ELF-1 (cell line): ENCODE measurements at places on chromosomes 16 and 17.
A peak's percentile ranks its signal among the peaks of the same experiment; 100 is the strongest.

DNA sequence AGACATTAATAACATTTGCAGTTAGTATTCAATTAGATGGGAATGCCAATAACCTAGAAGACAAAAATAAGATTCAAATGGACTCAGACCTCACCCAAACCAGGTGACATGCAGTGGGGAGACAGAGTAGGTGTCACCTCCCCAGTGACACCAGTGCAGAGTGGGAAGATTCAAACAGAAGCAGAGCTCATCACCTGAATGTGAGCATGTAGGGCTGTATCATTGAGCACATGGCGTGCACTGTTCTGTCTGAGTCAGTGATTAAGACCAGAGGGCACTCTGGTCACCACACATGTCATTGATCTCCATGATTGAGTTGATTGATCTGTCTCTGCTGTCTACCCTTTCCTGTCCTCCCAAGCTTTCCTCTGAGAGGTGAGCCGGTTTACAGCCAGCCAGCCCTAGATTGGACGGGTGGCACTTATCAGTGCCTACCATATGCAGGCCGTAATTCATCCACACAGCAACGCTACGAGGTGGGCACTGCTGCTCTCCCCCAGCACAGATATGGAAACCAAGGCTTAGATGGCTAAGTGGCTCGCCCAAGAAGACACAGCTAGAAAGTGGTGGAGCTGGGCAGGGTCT is 34.0 kb downstream of the RHBDL3 start:
- no peak for DNase-seq

GRCh38 chr16:64545768-64546167 is 576.1 kb downstream of the CDH11 start:
- no peak for DNase-seq

- no peak for DNase-seq
Observed at GRCh38 chr17:64126918-64127317, 3.0 kb downstream of the ERN1 start.

GRCh38 chr17:41184480-41184961 is at the start of gene KRTAP4-1:
KRTAP4-1 (minus strand) TSS chr17:41184911; CDS start chr17:41184854, 57 bp downstream.
- no peak for DNase-seq

GRCh38 chr16:65617421-65617820 is 495.6 kb upstream of the CDH11 start:
- DNase-seq = no peak

DNA sequence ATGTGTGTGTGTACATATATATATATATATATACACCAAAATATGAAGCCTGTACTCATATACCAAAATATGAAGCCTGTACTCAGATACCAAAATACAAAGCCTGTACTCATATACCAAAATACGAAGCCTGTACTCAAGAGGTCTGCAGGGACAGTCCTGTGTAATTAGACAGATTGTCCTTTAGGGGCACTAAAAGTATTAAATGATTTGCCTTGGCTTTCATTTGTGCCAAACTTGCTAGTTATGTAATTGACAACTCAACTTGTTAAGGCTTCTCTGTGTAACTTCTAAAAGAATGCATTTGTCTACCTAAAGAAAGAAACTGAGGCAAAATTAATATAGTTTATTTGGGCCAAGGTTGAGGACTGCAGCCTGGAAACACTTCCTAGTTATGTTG is 30.8 kb upstream of the DHX40 start:
- DNase-seq = no peak

DNA sequence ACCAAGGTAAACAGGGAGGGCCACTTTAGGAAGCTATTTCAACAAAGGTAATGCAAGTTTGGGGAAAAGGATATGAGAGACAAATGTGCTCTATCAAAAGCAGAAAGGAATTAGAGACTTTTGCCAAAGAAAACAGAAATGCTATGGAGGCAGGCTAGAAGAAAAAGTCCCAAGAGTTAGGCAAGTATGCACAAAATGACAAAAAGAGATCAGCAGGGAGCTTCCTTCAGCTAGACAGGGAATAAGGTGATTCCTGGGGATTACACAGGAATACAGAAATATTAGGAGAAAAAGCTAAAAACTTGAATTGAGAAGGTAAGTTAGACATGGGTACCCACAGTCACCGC is 2.4 kb downstream of the FXR2 start:
- no peak for DNase-seq

GRCh38 chr17:13311306-13311705 is 290.4 kb downstream of the HS3ST3A1 start:
- DNase-seq = no peak

GRCh38 chr16:57194512-57194911 is 8.4 kb downstream of the RSPRY1 start:
- DNase-seq = no peak

DNA sequence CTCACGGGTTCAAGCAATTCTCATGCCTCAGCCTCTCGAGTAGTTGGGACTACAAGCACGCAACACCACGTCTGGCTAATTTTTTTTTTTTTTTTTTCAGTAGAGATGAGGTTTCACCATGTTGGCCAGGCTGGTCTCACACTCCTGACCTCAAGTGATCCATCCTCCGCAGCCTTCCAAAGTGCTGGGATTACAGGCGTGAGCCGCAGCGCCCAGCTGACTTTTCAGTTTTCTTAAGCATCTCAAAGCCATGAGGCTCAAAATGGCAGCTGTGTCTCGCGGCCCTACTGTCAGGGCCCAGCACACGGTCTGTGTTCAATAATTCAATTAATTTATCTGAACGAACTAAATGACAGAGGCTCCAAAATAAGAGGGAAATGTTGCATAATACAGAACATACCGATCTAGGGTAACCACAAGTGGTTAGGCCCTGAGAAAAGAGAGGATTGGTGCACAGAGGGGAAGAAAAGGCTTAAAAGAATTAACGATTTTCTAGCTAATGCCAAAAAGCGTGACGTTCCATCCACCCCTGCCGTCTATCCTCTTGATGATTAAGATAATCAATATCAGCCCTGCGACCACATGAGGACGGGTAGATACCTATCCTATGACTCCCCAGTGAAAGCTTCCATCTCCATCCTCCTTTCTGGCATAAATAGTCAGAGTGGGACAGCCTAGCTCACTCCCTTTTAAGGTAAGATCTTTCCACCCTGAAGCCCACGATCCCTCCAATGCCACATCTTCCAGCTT is 136.9 kb downstream of the SLC39A11 start:
- no peak for DNase-seq

- DNase-seq = no peak
Observed at GRCh38 chr16:76819226-76819916, 371.6 kb upstream of the MON1B start.

DNA sequence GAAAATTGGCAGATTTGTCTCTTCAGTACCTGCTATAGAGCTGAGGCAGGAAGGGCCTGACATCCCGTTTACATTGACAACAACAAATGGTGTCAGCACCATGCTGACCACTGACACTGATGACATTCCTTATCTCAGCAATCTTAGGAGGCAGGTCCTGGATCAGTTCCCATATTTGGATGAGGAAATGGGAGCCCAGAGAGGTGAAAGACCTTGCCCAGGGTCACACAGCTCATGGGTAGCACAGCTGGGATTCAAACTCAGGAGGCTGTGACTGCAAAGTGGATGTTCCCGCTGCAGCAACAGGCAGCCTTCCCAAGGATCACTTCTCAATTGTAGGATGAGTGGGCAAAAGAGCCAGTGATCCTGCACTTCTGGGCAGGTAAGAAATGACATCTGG is 30.5 kb upstream of the CACNG4 start:
- no peak for DNase-seq

DNA sequence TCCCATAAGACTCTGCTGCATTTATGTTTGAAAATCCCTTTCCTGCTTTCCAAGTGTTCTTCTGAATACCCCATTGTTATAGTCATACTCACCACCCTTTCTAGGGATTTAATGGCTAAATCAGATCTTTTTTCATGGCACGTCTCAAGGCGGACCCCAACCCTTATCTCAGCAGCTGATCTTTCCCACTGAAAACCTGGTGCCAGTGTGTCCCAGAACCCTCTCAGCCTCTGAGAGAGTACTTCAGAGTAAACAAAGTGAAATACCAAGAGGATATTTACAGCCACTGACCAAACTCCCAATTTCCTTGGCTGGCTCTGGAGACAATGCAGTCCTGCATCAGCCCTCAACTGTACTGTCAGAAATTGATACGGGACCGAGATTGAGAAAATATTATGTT is 101.7 kb downstream of the TMEM100 start:
- no peak for DNase-seq

DNA sequence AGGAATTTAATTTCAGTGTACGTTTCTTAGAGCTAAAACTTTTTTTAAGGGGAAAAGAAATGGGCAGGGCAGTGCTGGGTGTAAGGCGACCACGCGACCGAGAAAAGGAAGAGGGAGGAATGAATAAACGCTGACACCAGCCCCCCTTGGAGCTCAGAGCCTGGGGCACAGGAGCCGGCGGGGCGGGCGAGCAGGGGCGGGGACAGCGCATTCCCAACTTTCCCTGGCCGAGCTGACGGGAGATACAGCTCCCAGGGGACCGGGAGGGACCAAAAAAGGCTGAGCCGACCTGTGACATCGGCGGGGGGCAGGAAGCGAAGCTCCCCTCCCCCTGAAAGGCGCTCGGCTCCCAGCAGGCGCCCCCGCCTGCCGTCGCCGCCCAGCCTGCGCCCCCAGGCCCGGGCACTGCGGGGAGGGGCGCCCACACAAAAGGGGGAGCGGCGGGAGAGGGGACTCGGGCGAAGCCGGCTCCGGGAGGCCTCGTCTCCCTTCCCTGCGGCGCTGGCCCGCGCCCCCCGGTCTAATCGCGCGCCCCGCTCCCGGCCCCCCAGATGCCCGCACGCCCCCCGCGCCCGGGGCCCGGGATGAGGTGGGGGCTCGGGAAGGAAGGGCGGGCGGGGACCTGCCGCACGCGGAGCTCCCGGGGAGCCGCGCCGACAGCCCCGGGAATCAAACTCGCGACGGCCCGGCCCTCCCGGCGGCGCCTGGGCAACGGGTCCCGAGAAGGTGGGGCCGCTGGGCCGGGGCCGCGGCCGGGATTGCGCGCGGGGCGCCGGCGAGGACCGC is 622 bp downstream of the CUEDC1 start:
- peak; percentile 89 for DNase-seq

GRCh38 chr17:3944485-3945388 is 19.5 kb downstream of the ATP2A3 start:
- DNase-seq = peak; percentile 74

GRCh38 chr16:51048544-51048943 is 102.5 kb downstream of the SALL1 start:
- DNase-seq = no peak

DNA sequence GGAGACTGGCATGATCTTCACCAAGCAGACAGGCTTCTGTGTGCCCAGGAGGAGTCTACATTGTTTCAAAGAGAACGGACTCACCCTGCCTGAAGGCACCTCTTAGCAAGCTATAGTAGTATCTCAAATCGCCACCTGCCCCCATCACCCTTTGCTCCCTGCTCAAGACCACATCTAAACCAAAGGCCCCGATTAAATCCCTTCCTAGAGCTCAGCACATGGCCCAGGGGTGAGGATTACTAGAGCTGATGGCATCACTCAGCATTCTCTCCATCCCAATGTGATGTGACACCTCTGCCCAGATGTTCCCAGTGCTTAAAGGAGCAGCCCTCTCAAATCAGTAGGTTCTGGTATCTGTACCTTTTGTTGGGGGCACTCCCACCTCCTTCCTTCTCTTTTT is 8.0 kb upstream of the CDC42EP4 start:
- no peak for DNase-seq

GRCh38 chr17:70752966-70753467 is 583.7 kb downstream of the KCNJ2 start:
- DNase-seq = peak; percentile 20
